ENCODE measurements at places on chromosomes 11 and 22.

DNA sequence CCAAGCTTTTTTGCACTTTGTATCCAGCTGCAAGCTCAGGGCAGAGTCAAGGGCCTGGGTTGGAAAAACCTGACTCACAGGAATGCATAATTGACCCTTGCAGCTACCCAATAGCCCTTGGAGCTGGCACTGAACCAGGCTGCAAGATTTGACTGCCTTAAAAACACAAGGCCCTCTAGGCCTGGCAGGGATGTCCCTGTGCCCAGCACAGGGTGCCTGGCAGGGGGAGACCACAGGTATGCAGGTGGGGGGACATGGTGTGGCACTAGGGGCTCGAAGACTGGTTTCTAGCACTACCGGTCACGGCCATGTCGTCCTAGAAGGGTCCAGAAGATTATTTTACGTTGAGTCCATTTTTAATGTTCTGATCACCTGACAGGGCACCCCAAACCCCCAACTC is 30.2 kb downstream of the SBF1 start:
- peaks cover 24% of the 10 kb centered on the region for H3K4me1 ChIP-seq
- DNase-seq: no peak
- H3K4me3 ChIP-seq: no peak overlapping the region
- H3K27ac ChIP-seq: peak overlapping the region; percentile 94
- H3K36me3 ChIP-seq: peaks cover 50% of the 10 kb centered on the region
- H3K27me3 ChIP-seq: no peaks in the 10 kb centered on the region

DNA sequence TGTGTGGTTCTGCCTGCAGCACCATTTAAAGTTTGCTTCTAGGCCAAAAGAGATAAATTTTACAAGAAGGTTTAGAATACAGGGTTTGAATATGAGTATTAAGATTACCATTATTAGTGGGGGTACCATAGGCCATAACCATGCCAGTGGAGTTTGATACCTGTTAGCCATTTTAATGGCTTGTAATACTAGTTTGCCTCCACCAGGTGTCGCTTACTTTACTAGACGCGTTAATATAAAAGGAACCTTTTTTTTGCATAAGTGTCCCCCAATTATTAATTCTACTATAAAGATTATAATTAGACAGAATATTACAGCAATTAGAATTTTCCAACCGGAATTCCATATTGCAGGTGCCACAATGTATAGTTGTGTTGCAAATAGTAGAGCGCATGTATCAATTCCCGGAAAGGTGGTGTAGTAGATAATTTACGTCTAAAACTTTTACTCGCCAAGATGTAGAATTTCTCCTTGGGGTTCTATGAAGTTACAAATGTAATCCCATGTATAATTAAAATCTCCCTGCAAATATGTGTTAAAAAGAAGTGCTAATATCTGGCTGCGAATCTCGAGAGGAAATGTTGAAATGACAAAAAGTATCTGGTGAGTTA is 16.1 kb downstream of the MS4A6E start:
- no peaks in the 10 kb centered on the region for H3K27me3 ChIP-seq
- H3K4me3 ChIP-seq: no peak overlapping the region
- H3K27ac ChIP-seq: no peak overlapping the region
- no peaks in the 10 kb centered on the region for H3K36me3 ChIP-seq
- peaks cover 32% of the 10 kb centered on the region for H3K4me1 ChIP-seq

DNA sequence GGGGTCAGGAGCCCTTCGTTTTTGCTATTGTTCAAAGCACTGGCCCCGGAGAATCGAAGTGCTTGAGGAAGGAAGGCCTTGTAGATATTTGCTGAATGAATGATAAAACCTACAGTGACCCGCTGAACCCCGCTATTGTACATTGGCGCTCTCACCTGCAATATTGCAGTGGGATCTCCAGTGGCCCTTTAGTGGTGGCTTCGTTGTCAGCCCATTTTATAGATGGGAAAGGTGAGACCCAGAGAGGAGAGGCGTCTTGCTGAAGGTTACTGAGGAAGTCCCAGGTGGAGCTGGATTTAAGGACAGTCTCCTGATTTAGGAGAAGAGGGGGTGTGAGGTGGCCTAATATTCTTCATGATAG is 1.2 kb downstream of the CDC42EP2 start:
- no peak for DNase-seq
- H3K27ac ChIP-seq: peak overlapping the region; percentile 62
- H3K27me3 ChIP-seq: peaks cover 15% of the 10 kb centered on the region

DNA sequence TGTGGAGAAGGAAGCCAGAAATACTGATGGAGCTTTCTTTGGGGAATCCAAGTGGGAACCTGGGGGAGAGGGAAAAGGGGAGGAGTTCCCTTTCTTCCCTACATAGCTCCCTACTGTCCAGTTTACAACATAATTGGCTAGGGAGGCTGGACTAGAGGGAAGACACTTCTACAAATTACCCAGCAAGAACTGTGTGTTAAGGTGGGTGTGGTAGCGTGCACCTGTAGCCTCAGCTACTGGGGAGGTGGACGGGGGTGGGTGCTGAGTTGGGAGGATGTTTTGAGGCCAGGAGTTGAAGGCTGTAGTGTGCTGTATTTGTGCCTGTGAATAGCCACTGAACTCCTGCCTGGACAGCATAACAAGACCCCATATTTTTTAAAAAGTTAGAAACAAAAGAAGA is 74.0 kb downstream of the NAV2 start:
- no peaks in the 10 kb centered on the region for H3K4me1 ChIP-seq
- H3K4me3 ChIP-seq: no peak overlapping the region
- peaks cover 15% of the 10 kb centered on the region for H3K27me3 ChIP-seq
- DNase-seq: no peak
- H3K27ac ChIP-seq: no peak overlapping the region
- H3K36me3 ChIP-seq: no peaks in the 10 kb centered on the region

GRCh38 chr11:114340311-114341131 is 44.3 kb downstream of the NNMT start:
- no peak overlapping the region for H3K27ac ChIP-seq
- DNase-seq: peak; percentile 4
- peaks cover 26% of the 10 kb centered on the region for H3K27me3 ChIP-seq
- H3K4me3 ChIP-seq: peak overlapping the region; percentile 34

GRCh38 chr11:86978756-86979608 is 23.8 kb upstream of the FZD4 start:
- no peak overlapping the region for H3K27ac ChIP-seq
- no peaks in the 10 kb centered on the region for H3K27me3 ChIP-seq
- no peaks in the 10 kb centered on the region for H3K36me3 ChIP-seq
- no peak for DNase-seq
- no peak overlapping the region for H3K4me3 ChIP-seq

DNA sequence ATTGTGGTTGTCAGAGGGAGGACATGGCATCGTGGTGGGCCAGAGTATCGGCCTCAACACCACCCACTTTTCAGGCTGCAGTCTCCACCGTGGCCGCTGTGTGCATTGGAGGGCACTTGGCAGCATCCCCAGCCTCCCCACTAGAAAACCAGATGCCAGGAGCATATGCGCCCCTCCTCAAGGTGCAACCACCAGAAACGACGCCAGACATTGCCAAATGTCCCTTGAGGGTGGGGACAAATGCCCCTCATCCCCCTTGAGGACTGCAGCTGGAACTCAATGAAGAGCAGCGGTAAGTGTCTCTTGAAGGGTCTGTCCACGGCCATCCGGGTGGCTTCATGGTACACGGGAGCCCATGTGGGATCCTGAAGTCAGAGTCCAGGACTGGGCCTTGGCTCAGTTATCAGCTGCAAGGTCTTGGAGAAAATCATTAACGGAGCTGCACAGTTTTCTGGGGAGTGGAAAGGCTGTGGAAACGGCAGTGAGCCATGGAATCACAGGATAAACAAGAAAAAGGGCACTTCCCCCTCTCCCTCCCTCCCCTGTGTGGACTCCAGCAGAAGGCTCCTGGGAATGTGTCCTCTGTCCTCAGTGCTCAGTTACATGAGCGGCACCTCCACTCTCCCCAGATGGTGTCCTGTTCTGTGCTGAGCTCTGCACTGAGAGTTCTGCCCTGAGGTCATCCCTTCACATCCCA is 324.4 kb upstream of the B3GAT1 start:
- no peaks in the 10 kb centered on the region for H3K4me1 ChIP-seq
- no peak overlapping the region for H3K27ac ChIP-seq
- peaks cover 8% of the 10 kb centered on the region for H3K27me3 ChIP-seq
- DNase-seq: no peak
- no peaks in the 10 kb centered on the region for H3K36me3 ChIP-seq

DNA sequence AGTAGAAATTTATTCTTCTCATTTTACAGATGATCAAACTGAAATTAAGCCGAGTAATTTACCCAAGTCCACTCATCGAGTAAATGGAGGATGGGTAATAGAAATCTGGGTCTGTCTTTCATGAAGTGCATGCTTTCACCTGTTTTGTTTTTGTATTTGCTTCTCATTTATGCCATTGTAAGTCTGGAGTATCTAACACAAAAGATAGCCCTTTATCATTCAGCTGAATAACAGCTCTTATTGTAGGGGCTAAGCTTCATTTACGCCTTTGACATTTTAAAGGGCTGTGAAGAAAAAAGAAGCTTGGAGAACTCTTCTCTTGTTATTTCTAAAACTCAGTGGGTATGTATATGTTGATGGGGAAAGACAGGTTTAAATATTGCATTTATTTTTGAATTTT is 1196.2 kb upstream of the TENM4 start:
- DNase-seq: no peak
- no peaks in the 10 kb centered on the region for H3K27me3 ChIP-seq
- no peak overlapping the region for H3K27ac ChIP-seq
- H3K4me3 ChIP-seq: no peak overlapping the region

DNA sequence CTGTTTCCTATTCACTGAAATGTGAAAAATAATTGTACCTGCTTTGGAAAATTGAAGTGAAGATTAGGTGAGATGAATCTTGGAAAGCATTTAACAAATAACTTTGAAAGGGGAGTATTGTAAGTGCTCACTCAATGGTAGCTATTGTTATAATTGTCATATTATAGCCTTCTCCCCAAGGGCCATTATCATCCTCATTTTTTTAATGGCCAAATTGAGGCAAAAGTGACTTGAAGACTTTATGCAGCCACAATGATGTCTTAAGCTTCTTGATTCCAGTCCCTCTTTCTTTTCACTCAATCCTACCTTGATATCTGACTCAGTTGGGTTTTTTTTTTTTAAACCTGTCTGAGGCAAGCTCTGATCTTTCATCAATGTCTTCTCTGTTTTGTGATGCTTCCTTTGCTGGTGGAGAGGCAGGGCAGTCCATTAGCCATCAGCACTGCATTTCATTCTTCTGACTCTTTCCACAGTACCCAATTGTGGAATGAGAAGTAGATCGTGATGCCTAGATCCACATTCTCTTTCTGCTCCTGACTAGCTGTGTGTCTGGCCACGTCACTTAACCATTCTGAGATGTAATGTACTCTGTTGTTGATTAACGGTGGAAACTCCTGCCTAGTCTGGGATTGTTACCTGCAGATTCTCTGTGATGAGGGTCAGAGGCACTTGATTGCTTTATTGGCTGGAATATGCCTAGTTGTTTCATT is 101.4 kb downstream of the DBX1 start:
- no peak overlapping the region for H3K27ac ChIP-seq
- no peaks in the 10 kb centered on the region for H3K27me3 ChIP-seq
- H3K4me3 ChIP-seq: no peak overlapping the region
- H3K4me1 ChIP-seq: no peaks in the 10 kb centered on the region
- DNase-seq: no peak
- H3K36me3 ChIP-seq: no peaks in the 10 kb centered on the region

DNA sequence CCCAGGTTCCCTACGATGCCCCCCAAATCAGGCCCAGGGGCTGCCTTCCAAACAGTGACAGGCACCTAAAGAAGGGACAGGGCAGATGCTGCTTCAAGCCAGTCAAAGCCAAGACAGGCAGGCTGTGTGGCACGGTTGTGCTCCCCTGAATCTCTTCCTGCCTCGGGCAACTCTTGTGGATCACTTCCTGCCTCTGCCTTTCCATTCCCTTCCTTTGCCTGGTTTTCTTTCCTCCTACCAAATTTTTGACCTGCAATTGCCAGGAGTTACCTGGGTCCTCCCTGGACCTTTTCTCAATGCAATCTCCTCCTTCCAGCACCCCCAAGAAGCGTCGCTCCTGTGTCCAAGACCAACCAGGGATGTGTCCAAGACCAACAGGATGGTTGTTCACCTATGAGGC is 5.5 kb downstream of the C11orf16 start:
- H3K27ac ChIP-seq: peak overlapping the region; percentile 47
- DNase-seq: no peak
- no peaks in the 10 kb centered on the region for H3K4me1 ChIP-seq
- H3K4me3 ChIP-seq: no peak overlapping the region
- H3K27me3 ChIP-seq: no peaks in the 10 kb centered on the region

DNA sequence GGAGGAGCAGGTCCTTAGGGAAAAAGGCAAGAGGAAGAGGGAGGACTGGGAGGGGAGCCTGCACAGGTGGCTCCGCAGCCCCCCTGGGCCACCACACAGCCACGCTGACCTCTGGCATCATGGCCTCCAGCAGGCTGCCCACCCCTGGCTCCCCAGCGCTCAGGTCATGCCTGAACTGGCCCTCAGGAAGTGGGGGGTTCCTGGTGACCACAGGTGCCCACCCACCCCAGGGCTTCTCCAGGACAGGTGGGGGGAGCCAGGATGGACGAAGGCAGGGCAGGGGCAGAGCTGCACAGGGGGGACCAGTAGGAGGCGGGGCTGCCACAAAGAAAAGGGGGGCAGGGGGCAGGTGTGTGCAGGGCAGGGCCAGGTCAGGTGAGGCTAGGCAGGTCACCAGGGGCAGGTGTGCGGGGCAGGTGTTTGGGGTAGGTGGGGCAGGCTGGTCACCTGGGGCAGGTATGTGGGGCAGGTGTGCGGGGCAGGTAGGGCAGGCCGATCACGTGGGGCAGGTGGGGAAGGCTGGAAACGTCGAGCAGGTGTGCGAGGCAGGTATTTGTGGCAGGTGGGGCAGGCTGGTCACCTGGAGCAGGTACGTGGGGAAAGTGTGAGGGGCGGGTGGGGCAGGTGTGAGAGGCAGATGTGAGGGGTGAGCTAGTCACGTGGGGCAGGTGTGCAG is 997 bp downstream of the DEAF1 start:
- no peak for DNase-seq
- peak overlapping the region; percentile 97 for H3K27ac ChIP-seq
- H3K27me3 ChIP-seq: no peaks in the 10 kb centered on the region
- H3K36me3 ChIP-seq: peaks cover 26% of the 10 kb centered on the region
- peaks cover 60% of the 10 kb centered on the region for H3K4me1 ChIP-seq
- peak overlapping the region; percentile 95 for H3K4me3 ChIP-seq

All from stimulated activated naive B cell treated with anti-CD40 and anti-IgM and Interleukin-4, amounts not matched to agents 10 μg/mL and 1 μg/mL and 100 μg/mL, for 72 hours (primary cell).